ENCODE measurements at places on chromosomes 5 and 9. TPM values are rescaled to one million over a fixed set of nuclear protein-coding genes. Genes with fewer than 3 reads are reported as not detected.

Gene NEUROG1
- total RNA-seq: not detected

Gene TMEM38B
- 25.0 TPM for total RNA-seq

Gene NSA2
- total RNA-seq: 82.8 TPM

Gene AUH
- 17.7 TPM for total RNA-seq

Gene QRFP
- not detected for total RNA-seq

GRCh38 chr9:123397975-123398374, 42.0 kb downstream of the CRB2 start:
- DNase-seq: no peak

DNA sequence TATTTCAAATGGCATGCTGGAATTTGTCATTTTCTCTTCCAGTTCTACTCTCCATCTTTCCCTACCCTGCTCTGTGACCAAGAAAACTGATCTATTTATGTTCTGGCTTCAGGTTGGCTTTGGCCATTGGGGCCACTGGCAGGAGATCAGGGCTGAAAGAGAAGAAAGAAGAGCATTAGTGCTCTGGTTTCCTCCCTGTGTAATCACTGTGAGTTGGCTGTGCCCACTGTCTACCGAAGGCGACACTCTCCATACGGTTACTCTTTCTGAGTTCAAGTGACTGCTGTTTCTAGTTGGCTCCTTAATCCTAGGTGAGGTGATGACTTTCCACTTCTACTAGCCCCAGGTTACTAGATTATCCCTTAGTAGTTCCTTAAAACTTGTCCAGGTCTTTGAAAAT, 372.6 kb downstream of the PRELID2 start:
- no peak for DNase-seq

Gene OR1Q1
- total RNA-seq: not detected

Gene CDH18
- total RNA-seq: 0.36 TPM

GRCh38 chr9:79490657-79491248, 81.0 kb upstream of the TLE4 start:
- DNase-seq: no peak

- no peak for DNase-seq
Measured at GRCh38 chr9:24451346-24451745, 94.4 kb downstream of the IZUMO3 start.

- DNase-seq: no peak
Measured at GRCh38 chr5:95734906-95735305, 3.8 kb downstream of the RHOBTB3 start.

Gene DNAH5
- 0.36 TPM for total RNA-seq

- DNase-seq: no peak
Measured at GRCh38 chr5:170691657-170692056, 91.9 kb upstream of the GABRP start.

Gene ANXA2R
- total RNA-seq: 3.5 TPM

GRCh38 chr9:3608011-3608410, 82.2 kb upstream of the RFX3 start:
- DNase-seq: no peak

Gene SLC6A3
- total RNA-seq: not detected

DNA sequence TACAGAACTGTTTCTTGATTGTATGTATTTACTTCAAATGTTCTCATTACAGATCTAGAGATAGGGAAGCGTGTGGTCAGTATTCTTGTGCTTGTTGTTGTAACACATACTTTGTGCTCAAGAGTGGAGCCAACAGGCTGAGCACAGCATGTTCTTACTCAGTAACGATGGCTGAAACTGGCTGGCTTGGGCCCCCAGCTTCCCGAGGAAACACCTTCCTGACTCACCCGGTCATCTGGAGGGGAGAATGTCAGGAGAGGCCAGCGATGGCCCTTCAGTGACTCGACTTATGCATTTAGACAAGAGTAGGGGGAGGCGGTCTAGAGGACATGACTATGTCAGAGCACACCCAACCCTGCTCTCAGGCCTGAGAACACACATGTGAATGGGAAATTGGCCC, 25.6 kb downstream of the ZNF474 start:
- peak; percentile 62 for DNase-seq

DNA sequence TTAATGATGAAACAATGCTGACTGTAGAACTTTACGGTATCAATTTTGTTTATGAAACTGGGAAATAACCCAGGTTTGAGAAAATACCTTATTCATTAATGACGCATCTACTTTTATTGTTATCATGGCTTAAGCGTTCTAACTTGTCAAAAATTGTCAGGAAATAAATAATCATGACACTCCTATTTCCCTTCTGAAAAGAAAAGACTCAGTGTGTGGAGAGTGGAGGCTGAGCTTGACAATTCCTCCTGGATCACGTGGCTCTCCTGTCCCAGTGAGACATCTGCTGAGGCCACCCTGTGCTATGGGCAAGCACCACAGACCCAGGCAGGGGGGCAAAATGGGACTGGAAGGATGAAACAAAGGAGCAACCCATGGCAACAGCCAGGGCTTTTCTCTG, 466.4 kb downstream of the ZNF608 start:
- no peak for DNase-seq

Gene AGXT2
- not detected for total RNA-seq

Gene FOXI1
- not detected for total RNA-seq

GRCh38 chr9:84123648-84124406, 143.2 kb downstream of the RMI1 start:
- no peak for DNase-seq

Gene NR5A1
- not detected for total RNA-seq

Gene PRR16
- total RNA-seq: 30.4 TPM

Gene TMEM215
- total RNA-seq: not detected

DNA sequence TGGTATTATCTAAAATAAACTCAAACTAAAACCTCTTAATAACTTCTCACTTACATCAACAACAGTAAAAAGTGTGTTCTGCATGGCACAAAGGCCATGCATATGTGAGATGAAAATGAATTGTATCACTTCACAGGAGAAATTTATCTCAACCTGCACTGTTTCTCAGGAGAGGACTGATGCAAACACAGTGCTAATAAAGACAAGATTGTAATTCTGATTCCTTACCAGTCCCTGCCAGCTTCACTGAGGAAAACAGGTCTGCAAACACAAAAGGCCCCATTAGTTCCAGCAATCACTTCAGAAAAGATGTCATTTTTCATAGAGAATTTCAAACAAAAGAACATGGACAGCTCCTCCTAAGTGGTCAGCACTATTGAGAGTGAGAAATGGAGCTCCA, 117.3 kb upstream of the PDE4D start:
- DNase-seq: no peak

- DNase-seq: no peak
Measured at GRCh38 chr5:1830571-1831228, 29.5 kb downstream of the NDUFS6 start.

GRCh38 chr5:77852514-77853352, 76.6 kb upstream of the TBCA start:
- DNase-seq: peak; percentile 93

DNA sequence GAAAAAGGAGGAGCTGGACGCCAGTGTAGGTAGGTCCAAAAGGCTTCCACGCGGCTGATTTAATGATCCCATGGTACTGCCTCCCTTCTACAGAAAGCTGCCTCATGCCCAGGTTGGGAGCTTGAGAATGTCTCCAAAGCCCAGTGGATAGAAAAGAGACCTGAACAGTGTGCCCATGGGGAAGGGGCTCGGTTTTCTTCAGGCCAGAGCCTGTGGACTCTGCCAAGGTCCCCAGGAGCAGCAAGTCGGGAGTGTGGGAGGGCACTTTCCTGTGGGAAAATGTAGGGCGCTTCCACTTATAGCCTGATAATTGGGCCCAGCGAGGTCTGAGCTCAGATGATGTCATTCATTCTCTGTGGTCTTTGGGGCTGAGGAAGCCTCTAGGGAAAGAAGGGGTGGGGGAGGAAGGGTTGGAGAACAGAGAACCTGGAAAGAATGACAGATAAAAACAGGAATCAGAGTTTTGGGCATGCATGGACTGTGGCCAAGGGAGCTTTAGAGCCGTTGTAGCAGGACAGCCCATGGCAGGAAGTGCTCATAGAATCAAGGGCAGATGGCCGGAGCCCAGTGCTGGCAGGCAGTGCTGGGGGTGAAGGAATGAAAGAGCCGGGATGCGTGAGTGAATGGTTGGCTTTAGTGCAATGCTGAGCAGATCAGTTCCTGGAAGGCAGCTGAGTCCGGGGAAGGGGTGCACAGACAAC, 42.5 kb upstream of the SH3PXD2B start:
- peak; percentile 95 for DNase-seq

Gene RFESD
- 4.3 TPM for total RNA-seq

- DNase-seq: no peak
Measured at GRCh38 chr5:97075649-97076048, 66.8 kb downstream of the LIX1 start.

- no peak for DNase-seq
Measured at GRCh38 chr9:108816037-108816436, 39.7 kb downstream of the ACTL7B start.

DNA sequence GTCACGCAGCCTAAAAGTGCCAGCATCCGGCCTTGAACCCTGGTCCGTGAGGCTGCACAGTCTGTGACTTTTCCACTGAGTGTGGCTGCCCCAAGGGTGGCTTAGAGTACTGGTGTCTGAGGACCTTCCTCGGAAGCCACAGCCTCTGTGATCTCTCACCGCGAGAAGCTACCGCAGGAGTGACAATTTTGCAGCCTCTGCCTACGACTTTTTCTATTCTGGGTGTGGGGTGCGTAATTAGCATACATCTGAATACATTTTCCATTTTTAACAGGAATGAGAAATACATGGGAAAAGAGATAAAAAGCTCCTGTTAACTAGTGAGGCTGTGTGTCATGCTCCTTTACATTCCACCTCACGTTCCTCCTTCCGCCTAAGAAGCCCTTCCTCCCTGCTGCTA, 48.3 kb upstream of the HRH2 start:
- no peak for DNase-seq

Gene LCN1
- total RNA-seq: not detected

Gene FOCAD
- total RNA-seq: 45.6 TPM

GRCh38 chr9:78470216-78470615, 173.3 kb downstream of the PSAT1 start:
- no peak for DNase-seq

GRCh38 chr5:43041669-43042175, 1.6 kb upstream of the ANXA2R start:
- DNase-seq: peak; percentile 62

DNA sequence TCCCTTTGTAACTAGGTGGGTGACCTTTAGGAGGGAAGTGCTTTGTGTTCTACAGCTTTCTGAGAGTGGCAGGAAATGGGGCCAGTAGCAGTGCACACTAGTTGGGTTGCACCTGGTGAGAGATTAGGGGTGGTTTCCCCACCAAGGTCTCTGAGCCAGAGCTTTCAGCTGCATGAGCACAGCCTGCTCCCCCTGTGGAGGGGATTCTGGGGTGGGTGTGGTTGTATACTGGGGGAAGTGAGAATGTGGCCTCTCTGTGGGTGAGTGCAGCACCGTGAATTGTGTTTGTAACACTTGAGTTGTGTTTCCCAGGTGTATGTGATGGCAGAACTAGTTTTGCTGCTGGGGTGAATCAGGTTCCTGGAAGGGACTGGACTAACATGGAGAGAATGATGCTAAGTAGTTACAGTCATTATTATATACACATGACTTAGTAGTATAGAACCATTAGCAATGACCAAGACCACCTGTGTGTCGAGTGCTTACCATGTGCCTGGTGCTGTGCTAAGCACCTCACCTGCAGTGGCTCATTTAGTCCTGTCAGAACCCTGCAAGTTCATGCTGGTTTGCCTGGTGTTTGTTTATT, 11.8 kb upstream of the CXXC5 start:
- no peak for DNase-seq

Gene RMRP
- 88,726 TPM for total RNA-seq

Gene NLN
- 32.4 TPM for total RNA-seq

- DNase-seq: no peak
Measured at GRCh38 chr9:92561374-92562330, 25.9 kb upstream of the ECM2 start.

Gene ANKRD31
- 0.29 TPM for total RNA-seq

DNA sequence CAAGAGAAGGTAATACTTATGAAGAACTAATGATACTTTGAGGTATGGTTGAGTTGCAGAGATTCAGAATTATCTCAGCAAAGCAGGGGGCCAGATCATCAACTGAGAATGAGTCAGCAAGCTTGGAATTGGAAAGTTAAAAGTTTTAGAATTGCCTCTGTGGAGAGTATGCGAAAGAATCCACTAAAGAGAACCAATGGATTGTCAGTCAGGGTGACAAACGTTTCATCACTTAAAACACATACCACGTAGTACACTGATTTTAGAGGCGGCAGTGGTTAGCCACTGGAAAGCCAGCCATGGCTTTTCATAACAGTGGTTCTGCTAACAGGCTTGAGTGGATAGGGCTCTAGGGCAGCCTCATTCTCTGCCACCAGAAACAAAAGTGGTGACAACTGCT, 30.7 kb downstream of the AOPEP start:
- DNase-seq: peak; percentile 88

DNA sequence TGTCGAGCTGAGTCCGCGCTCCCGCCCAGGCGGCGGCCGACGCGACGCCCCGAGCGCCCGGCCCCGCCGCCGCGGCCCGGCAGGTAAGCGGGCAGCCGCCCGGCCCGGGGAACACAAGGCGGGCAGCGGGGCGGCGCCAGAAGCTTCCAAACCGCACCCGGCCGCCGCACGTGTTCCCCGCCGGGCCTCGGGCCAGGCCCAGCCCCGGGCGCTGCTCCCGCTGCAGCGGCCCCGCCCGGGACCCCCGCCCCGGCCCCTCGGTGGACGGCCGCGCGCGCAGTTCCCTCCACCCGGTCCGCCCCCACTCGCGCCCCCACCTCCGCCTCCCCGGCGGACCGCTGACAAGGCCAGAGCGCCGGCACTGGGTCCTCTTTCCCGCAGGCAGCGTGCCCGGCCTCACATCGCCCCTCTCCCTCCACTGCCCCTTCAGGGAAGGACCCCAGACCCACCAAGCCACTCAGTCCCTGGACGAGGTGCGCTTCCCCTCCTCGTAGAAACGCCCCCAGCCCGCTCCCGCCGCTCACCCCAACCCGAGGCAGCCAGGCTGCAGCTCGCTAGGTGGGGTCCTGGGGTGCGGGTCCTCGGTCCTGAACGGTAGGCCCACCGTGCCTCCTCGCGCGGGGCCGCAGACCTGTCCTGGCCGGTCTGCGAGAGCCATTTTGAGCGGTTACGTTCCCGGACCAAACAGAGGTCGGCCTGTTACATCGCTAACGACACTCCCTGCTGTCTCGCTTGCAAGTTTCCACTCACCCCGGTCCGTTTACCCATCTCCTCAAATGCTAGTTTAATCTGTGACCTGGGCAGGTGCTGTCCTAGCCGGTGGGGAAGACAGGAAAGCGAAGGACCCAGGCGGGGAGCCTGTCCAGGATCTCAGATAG, 475 bp downstream of the WDR5 start:
- DNase-seq: peak; percentile 90

Gene ECM2
- 62.2 TPM for total RNA-seq

Gene SLC6A7
- total RNA-seq: under 0.01 TPM

GRCh38 chr9:36991516-36992134, 42.4 kb downstream of the PAX5 start:
- peak; percentile 92 for DNase-seq

DNA sequence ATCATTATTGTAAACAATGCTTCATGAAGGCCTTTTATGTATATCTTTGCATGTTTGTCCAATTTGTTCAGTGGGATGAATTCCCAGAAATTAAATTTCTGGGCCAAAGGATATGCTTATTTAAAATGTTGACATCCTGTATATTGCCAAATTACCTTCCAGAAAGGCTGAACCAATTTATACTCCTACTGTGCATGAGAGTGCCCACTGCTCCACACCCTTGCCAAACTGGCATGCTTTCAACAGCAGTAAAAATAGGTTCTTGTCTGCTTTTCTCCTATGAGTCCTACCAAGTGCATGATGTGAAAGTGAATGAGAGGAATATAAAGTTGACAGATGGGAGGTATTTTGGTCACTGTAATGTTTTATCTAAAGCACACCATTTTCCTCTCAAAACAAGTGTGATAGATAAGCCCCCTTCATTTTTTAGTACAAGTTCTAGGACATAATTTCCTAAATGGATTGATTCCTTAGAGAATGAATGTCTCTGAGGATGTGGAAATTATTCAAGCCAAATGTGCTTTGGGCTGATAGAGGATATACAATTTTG, 70.5 kb upstream of the ERBIN start:
- no peak for DNase-seq

Gene DCTN4
- 66.2 TPM for total RNA-seq
